ENCODE measurements at places on chromosomes 6 and 20. TPM values are rescaled to one million over a fixed set of nuclear protein-coding genes. Genes with fewer than 3 reads are reported as not detected.

- no peaks in the 10 kb centered on the region for H3K4me1 ChIP-seq
- no peak overlapping the region for H3K4me3 ChIP-seq
- no peak for DNase-seq
- no peaks in the 10 kb centered on the region for H3K27me3 ChIP-seq
- H3K27ac ChIP-seq, result no peak overlapping the region
- H3K36me3 ChIP-seq, result no peaks in the 10 kb centered on the region
Observed at GRCh38 chr20:37777988-37778659, 84.3 kb downstream of the CTNNBL1 start.

DNA sequence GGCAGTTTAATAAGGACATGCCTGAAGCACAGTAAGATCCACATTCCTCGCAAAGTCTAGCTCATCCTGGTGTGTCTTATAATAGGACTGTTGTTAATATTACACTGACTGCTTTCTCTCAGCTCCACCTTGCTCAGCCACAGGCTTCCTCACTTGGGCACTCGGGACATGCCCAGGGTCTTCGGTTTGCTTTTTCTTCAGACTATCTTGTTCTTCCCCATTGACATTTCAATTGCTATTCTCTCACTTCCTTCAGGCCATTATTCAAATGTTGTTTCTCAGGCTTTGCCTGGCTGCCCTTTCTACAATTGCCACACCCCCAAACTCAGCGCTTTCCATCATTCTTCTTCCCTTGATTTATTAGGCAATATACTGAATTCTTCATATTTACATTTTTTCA, 274.8 kb upstream of the RGS17 start:
- no peaks in the 10 kb centered on the region for H3K36me3 ChIP-seq
- H3K27ac ChIP-seq, result no peak overlapping the region
- peak; percentile 4 for DNase-seq
- no peak overlapping the region for H3K4me3 ChIP-seq

DNA sequence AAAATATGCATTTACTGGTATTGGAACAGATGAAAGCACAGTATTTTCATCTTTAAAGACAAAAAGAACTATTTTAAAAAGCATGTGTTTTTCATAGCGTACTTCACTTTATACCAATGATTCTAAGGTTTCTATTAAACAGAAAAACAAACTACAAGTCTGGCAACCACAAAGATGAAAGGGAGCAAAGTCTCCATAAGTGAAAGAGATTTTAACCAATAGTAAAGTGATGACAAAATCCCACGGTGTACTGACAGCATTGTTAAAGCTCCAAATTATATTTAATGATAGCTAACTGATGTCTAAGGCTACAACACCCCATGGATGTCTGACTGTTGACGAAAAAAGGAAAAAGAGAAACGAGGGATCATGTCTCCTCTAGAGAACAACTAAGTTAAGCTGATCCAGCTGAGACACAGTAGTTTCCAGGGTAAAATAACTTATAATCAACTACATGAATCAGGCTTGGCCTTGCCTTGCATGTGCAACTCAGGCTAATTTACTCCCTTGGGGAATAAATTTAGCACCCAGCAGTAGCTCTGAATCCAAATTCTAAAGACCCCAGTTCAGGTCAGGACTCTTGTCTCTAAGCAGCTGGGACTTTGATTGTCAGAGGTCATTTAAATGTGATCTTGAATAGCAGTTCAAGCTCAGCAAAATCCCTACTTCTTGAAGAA, 56.0 kb upstream of the TAB2 start:
- H3K27ac ChIP-seq, result no peak overlapping the region
- H3K4me1 ChIP-seq, result no peaks in the 10 kb centered on the region
- H3K27me3 ChIP-seq, result no peaks in the 10 kb centered on the region

GRCh38 chr6:146917182-146917581, 287.0 kb upstream of the STXBP5 start:
- H3K27ac ChIP-seq, result no peak overlapping the region
- peaks cover 15% of the 10 kb centered on the region for H3K4me1 ChIP-seq
- no peaks in the 10 kb centered on the region for H3K36me3 ChIP-seq
- no peaks in the 10 kb centered on the region for H3K27me3 ChIP-seq
- DNase-seq, result no peak

GRCh38 chr6:12343440-12344162, 53.4 kb downstream of the EDN1 start:
- no peak overlapping the region for H3K27ac ChIP-seq
- H3K4me1 ChIP-seq, result no peaks in the 10 kb centered on the region
- H3K36me3 ChIP-seq, result no peaks in the 10 kb centered on the region
- DNase-seq, result no peak
- no peaks in the 10 kb centered on the region for H3K27me3 ChIP-seq

GRCh38 chr6:6006006-6006427, 708 bp downstream of the NRN1 start:
- no peaks in the 10 kb centered on the region for H3K36me3 ChIP-seq
- H3K27me3 ChIP-seq, result peaks cover 71% of the 10 kb centered on the region
- no peak overlapping the region for H3K4me3 ChIP-seq
- no peak for DNase-seq
- H3K4me1 ChIP-seq, result peaks cover 49% of the 10 kb centered on the region

DNA sequence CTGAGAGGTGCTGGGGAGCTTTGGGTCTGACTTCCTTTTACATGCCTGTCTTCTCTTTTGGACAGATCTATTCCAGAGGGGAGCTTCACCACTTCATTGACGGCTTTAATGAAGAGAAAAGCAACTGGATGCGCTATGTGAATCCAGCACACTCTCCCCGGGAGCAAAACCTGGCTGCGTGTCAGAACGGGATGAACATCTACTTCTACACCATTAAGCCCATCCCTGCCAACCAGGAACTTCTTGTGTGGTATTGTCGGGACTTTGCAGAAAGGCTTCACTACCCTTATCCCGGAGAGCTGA, 13.1 kb downstream of the PRDM1 start:
- H3K4me3 ChIP-seq, result no peak overlapping the region
- H3K27ac ChIP-seq, result peak overlapping the region; percentile 89
- H3K4me1 ChIP-seq, result peaks cover 33% of the 10 kb centered on the region
- H3K27me3 ChIP-seq, result no peaks in the 10 kb centered on the region

GRCh38 chr6:88972504-88973423, 9.3 kb upstream of the RNGTT start:
- no peaks in the 10 kb centered on the region for H3K4me1 ChIP-seq
- DNase-seq, result no peak
- H3K4me3 ChIP-seq, result no peak overlapping the region
- no peaks in the 10 kb centered on the region for H3K36me3 ChIP-seq

GRCh38 chr6:971981-972640, 279.2 kb upstream of the EXOC2 start:
- no peaks in the 10 kb centered on the region for H3K36me3 ChIP-seq
- peaks cover 5% of the 10 kb centered on the region for H3K4me1 ChIP-seq
- DNase-seq, result no peak
- no peak overlapping the region for H3K4me3 ChIP-seq
- no peak overlapping the region for H3K27ac ChIP-seq

DNA sequence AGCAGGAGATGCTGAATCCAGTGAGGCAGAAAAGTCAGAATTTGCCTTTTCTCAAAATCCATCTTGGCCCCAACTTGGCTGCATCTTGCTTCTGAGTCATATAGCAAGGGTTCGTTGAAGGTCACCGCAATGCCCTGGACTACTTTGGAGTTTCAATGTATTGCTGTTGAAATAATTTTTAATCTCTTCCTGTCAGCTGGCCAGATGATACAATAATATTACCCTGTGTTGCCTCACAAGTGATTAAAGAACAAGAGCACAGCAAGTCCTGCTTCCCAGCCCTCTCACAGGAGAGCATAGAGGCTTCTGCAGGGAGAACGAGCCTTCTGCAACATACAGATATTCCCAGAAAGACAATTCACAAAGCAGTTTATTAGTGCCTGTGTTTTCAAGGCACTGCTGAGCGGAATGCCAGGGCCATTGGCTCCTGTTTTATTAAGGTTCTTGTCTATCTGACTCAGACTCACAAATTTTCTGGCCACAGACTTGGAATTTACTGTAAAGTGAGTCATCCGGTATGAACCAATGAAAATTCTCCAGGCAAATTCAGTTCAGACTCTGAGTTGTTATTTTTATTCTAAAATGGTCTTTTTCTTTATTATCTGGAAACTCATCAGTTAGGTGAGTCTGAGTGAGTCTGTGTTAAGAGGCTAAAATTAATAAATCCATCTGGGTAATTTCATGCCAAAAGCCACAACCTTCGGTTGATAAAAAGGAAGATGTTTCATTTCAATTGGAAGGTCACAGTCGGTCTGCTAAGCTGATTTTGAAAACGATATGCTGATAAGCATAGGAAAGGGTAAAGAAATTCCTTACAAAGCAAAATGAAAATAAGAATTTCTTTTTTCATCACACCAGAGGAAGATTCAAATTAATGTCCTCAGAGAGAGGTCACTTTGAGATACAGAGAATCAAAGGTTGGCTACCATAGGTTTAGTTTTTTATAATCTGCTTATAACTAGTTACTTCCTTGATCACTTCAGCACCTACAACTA, 289.4 kb upstream of the STXBP5 start:
- H3K4me1 ChIP-seq, result peaks cover 15% of the 10 kb centered on the region
- no peaks in the 10 kb centered on the region for H3K36me3 ChIP-seq
- H3K27ac ChIP-seq, result peak overlapping the region; percentile 73

DNA sequence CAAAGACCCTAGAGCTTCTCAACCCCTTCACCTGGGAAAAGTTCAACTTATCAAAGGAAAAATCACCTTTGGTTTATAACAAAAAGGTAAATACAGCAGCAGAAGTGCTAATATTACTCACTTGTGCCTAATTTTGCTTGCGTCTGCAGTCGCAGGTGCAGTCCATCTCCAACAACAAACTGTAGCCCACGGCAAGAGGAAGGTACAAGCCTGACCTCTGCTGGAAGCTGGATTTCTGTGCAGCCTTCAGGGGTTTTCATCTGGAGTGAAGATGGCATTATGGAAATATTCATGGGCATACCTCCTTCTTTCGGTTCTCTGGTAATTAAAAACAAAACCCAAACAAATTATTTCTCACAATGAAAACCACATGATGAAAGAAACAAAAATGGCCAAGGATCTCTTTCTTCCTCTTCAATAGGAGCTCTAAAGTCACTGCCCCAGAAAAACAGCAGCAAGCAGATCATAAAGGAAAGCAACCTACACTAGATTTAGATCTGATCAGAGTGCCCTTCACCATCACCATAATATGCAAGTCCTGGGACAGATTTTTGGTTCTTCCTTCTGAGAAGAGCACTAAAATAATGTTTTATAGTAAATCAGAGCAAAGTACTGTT, 7.8 kb downstream of the UBE3D start:
- DNase-seq, result peak; percentile 32
- no peaks in the 10 kb centered on the region for H3K27me3 ChIP-seq
- H3K4me3 ChIP-seq, result no peak overlapping the region
- no peak overlapping the region for H3K27ac ChIP-seq
- no peaks in the 10 kb centered on the region for H3K36me3 ChIP-seq

DNA sequence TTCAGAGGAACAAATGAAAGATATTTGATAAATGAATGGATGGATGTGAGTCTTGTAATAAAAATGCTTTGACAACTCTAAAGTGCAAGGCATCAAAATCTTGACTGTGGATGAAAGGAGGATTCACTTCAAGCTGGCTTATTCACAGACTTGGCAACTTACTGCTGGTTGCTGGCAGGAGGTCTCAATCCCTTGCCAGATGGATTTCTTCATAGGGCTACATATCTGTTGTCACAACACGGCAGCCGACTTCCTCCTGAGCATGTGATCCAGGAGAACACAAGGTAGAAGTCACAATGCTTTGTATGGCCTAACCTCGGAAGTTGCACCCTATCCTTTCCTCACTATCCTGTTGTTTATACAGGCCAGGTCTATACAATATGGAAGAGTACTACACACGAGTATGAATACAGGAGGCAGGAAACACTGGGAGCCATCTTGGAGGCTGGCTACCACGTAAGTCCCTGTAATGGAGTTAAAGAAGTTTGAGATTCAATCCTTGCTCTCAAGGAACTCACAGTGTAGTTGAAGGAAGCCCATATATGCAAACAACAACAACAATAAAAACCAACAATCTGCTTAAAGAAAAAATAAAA, 97.9 kb downstream of the ID4 start:
- no peak for DNase-seq
- H3K36me3 ChIP-seq, result no peaks in the 10 kb centered on the region
- H3K27ac ChIP-seq, result no peak overlapping the region
- no peaks in the 10 kb centered on the region for H3K4me1 ChIP-seq

GRCh38 chr20:19212469-19212815, at the start of gene SLC24A3:
SLC24A3 (plus strand) TSS chr20:19212642.
- H3K27me3 ChIP-seq, result no peaks in the 10 kb centered on the region
- no peaks in the 10 kb centered on the region for H3K36me3 ChIP-seq
- H3K27ac ChIP-seq, result peak within 1 kb of the TSS; percentile 71
- H3K4me1 ChIP-seq, result peaks cover 23% of the 10 kb centered on the region
- H3K4me3 ChIP-seq, result peak within 1 kb of the TSS; percentile 60
- peak; percentile 60 for DNase-seq

DNA sequence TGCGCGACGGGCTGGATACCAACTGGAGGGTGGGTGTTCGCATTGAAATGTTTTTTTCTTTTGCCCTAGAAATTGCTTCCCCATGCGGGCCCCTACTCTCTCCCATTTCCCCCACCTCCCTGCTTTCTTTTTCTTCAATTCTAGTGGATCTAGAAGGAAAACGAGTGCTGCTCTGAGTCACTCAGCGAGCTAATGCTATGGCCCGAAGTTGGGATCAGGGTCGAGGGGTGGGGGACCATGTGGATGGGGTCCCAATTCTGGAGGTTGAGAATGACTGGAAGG, 71.5 kb downstream of the SOX4 start:
- H3K4me1 ChIP-seq, result peaks cover 16% of the 10 kb centered on the region
- no peak overlapping the region for H3K27ac ChIP-seq
- H3K4me3 ChIP-seq, result no peak overlapping the region
- no peak for DNase-seq

DNA sequence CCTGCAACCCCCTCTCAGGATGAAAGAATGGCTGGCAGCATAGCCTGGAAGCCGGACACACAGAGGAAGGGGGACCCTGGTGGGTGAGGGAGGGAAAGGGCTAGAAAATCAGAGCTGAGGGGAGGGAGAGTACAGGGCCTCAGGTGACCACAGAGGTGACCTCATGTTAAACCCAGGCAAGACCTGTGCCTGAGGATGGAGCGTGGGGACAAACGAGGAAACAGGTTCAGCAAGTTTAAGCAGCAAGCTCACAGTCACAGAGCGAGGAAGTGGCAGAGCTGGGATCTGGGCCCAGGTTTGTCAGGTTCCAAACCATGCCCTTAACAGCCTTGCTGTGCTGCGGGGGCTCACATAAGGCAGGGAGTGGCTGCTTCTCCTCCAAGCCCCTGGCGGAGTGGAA, 4.0 kb upstream of the BPI start:
- H3K36me3 ChIP-seq, result no peaks in the 10 kb centered on the region
- H3K4me1 ChIP-seq, result no peaks in the 10 kb centered on the region
- H3K4me3 ChIP-seq, result no peak overlapping the region
- H3K27ac ChIP-seq, result no peak overlapping the region
- peaks cover 4% of the 10 kb centered on the region for H3K27me3 ChIP-seq

- no peaks in the 10 kb centered on the region for H3K4me1 ChIP-seq
- no peaks in the 10 kb centered on the region for H3K27me3 ChIP-seq
- H3K27ac ChIP-seq, result no peak overlapping the region
- no peak overlapping the region for H3K4me3 ChIP-seq
- no peak for DNase-seq
Observed at GRCh38 chr6:167507376-167507945, 182.6 kb downstream of the TTLL2 start.

BCAS1 gene
- not detected for total RNA-seq

SLC22A23 gene
- total RNA-seq, result 16.7 TPM

RIPOR2 gene
- total RNA-seq, result 7.2 TPM

HTR1E gene
- total RNA-seq, result not detected

CD24 gene
- total RNA-seq, result 2,422 TPM

ANGPT4 gene
- total RNA-seq, result 3.8 TPM

SRSF6 gene
- 92.3 TPM for total RNA-seq

ZC3H12D gene
- 0.81 TPM for total RNA-seq

EBF4 gene
- 49.4 TPM for total RNA-seq

TPBG gene
- total RNA-seq, result 28.0 TPM

ULBP1 gene
- total RNA-seq, result 0.33 TPM

CRISP3 gene
- total RNA-seq, result not detected

Data from thyroid gland (tissue), 4 donors.